ENCODE measurements at places on chromosomes 13 and 19.

DNA sequence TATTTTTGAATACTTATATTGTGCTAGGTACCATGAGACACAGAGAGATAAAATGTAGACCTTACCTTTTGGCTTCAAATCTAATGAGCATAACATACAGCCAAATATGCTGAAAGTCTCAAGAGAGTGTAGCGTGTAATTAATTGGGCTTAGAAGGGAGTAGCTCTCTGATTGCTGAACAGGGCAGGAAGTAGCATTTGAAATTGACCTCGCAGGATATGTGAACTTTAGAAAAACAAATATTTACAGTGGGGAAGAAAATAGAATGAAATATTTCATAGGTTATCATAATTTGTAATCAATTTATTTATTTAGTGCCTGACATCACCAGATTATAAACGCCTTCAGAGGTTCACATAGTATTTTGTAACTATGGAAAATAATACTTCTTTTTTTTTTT, 327.1 kb downstream of the RFC3 start:
- DNase-seq, result no peak

- no peak for DNase-seq
These were observed 25.7 kb upstream of the ZNF729 start for GRCh38 chr19:22260499-22260898.

- no peak for DNase-seq
These were observed 30.4 kb upstream of the FARP1 start for GRCh38 chr13:98112456-98112855.

DNA sequence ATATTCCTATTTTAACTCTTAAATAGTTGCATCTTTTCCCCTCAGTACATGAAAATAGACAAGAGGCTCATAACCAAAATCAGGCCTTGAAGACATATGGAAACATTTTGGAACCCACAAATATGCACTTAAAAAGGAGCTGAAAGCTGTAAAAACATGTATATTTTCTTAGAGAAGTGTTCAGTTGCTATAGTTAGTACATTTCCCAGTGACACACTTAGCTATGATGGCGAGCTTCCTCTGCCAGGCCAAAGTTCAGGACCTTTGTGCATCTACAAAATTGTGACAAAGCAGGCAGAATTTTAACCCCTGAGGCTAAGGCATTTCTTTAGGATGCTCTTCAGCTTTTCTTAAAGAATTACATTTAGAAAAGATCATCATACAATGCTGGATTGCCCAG, 54.5 kb downstream of the RCBTB2 start:
- DNase-seq, result no peak

- no peak for DNase-seq
These were observed 448.9 kb downstream of the PCDH9 start for GRCh38 chr13:66781241-66781640.

DNA sequence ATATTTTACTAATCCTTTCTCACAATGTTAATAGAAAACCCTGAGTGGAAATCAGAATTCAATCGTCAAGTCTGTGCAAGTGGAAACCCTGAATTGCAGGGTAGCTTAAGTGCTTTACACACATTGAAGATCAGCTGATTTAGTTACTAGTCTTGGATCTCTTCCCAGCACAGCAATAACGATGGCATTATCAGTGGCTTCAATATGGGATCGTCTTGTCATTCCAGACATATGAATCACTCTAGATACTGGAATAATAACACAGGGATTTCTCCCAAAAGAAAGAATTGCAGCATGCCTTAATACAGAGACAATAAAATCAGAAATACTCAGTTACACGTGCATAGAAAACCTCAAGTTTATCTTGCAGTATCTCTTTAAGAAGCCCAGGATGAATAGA, 12.6 kb upstream of the METTL21C start:
- no peak for DNase-seq

- DNase-seq, result no peak
These were observed 66.6 kb downstream of the GADD45B start for GRCh38 chr19:2542341-2543069.

- DNase-seq, result no peak
These were observed 15.3 kb downstream of the ZNF486 start for GRCh38 chr19:20182222-20182785.

- no peak for DNase-seq
These were observed 67.2 kb upstream of the FNDC3A start for GRCh38 chr13:48908381-48909055.

GRCh38 chr13:71814806-71815360, 52.1 kb downstream of the DACH1 start:
- DNase-seq, result no peak

DNA sequence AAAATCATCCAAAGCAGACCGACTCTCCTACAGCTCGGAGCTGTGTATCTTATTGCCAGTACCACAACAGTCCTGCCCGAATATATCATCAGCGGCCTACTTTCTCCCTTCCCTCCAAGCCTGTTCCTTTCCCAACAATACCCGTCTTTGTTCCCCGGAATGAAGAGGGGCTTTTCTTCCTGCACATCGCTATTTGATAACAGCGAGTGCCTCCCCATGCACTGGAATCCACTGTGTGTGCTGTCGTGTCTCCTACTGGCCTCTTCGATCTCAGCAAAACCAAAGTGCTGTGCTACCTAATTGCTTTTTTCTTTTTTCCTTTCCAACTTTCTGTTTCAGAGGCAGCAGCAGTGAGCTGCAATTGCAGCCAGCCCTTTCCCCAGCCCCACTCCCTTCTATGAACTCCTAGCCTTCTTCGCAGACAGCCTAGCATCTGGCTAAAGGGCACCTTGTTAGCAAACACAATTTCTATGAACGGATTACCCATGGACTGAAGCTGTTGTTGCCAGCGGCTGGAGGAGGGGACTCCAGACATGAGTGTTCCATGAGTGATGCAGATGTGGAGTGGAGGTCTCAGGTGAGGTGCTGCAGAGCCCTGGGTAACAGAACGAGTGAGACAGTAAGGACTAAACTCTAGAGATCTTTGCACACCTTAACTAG, 43.4 kb downstream of the EFNB2 start:
- no peak for DNase-seq

DNA sequence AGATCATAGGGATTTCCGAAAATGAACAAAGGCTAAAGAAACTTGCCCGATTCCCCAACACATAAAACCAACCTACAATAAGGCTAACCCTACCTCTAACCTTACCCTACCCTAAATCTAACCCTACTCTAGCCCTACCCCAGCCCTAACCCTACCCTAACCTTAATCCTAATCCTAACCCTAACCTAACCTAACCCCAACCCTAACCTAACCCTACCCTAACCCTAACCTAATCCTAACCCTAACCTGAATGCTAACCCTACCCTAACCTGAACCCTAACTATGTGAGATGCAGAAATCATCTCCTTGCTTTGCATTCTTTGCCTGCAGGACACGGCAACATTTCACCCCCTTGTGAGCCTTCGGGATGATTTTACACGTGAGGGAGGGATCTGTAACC, 67.6 kb upstream of the SOX1 start:
- no peak for DNase-seq

- DNase-seq, result no peak
These were observed 117.7 kb downstream of the FNDC3A start for GRCh38 chr13:49093376-49093775.

- DNase-seq, result no peak
These were observed 35.2 kb downstream of the TSC22D1 start for GRCh38 chr13:44540761-44541434.

DNA sequence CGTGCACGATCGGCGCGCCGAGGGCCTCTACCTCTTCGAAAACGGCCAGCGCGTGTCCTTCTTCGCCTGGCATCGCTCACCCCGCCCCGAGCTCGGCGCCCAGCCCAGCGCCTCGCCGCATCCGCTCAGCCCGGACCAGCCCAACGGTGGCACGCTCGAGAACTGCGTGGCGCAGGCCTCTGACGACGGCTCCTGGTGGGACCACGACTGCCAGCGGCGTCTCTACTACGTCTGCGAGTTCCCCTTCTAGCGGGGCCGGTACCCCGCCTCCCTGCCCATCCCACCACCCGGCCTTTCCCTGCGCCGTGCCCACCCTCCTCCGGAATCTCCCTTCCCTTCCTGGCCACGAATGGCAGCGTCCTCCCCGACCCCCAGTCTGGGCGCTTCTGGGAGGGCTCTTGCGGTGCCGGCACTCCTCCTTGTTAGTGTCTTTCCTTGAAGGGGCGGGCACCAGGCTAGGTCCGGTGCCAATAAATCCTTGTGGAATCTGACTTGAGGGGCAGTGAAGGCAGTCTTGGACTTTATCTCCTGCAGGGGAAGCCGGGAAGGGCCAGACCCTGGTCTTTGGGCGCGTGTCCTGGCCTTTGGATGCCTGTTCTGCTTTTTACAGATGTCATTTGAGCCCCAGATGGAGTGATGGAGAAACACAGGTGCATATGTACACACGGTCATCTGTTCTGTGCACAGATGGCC, 2.2 kb downstream of the CLEC11A start:
- no peak for DNase-seq

DNA sequence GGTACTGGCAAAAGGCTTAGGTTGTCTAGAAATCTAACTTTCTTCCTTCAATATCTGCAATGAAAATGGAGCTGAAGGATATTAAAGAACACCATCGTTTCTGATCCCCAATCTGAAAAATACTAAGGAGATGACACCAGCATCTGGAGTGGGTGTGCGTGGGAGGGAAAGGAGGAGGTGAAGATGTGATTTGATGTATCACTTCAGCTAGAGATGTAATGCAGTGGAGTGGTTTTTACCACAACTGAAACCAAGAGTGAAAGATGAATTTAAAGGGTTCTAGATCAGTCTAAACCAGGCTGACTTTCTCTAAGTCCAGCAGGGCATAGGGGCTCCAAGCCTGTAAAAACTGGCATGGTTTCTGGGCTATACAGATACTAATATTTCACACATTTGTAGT, 148.4 kb downstream of the AKAP11 start:
- DNase-seq, result peak; percentile 44

- DNase-seq, result peak; percentile 68
These were observed 47.0 kb upstream of the PNMA8B start for GRCh38 chr19:46542428-46543230.
